ENCODE measurements at places on chromosomes 11 and 22.

DNA sequence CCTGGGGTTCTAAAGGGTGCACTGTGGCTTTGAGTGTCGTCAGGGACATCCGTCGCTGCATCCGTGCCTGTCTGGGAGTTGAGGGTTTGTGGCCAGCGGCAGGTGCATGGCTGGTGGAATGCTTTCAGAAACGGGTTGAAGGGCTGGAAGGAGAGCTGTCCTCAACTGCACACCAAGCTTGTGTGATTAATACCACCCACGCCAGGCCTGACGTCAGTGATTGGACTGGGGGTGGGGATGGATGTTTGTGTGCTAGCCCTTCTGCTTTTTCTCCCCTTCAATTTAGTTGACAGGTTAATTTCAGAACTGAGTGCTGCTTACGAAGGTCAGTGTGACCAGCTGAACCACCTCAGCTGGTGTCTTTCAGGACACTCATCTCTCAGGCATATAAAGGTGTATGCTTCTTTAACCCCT lies 3.2 kb upstream of the GAB2 start:
- DNase-seq, result no peak

DNA sequence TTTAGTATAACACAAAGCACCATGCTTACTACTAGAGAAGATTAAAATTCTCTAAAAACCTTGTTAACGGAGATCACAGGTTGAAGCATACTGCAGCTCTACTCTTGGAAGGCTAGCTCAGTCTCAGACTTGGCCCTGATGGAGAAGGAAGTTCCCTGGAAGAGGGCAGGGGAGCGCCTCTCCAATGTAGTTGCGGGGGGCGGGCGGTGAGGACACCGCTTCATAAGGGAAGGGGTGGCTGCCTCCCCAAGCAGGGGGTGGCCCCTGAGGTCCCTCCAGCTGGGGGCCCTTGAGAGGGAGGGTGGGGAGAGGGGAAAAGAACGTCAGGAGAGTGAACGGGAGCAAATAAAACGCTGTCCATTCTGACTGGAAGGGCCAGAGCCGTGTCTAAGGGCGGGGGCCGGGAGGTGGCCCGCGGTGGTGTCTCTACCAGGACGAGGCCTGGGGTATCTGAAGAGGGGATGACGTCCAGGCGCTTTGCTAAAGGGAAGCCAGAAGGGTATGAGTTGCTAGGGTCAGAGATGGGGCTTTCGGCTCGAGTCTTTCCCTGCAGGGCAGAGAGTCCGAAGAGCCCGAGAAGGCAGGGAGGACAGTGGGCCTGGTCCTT lies 553 bp upstream of the USP47 start:
- no peak for DNase-seq

- DNase-seq, result peak; percentile 48
Observed at GRCh38 chr11:2791521-2792380, 92.0 kb upstream of the KCNQ1OT1 start.

DNA sequence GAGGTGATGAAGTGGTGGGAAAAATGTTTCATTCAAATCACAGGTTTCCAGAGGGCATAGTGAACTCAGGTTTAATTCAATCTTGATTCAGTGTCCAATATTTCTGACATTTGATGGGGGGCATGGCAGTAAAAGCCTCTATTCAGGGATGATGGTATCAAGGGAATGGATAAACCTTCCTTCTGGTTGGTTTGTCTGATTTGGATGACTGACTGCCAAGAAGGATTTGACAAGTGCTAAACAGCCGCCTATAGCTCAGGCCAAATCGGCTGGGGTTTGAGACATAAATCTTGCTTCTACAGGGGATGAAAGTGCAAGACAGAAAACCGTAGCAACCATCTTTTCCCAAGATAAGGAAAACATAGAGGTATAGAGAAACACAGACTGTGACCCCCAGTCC lies 121.8 kb upstream of the C11orf87 start:
- DNase-seq, result no peak

GRCh38 chr11:94974178-94974577 lies 669 bp downstream of the KDM4D start:
- DNase-seq, result no peak

DNA sequence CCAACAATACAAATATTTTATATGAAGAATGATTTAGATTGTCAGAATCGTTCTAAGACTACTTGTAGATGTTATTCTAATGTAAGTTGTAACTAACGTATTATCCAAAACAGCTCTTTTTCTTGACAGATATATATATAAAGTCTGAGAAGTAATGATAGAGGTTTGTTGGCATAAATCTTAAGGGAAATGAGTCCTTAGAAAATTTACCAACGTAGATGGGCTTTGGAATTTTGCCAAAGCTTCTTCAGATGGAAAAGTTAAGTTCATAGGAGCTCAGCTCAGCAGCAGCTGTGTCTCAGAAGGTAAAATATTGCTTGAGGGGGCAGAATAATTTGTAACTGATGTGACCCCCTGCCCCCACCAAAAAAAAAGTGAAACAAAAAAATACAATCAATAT lies 66.7 kb downstream of the BID start:
- no peak for DNase-seq

DNA sequence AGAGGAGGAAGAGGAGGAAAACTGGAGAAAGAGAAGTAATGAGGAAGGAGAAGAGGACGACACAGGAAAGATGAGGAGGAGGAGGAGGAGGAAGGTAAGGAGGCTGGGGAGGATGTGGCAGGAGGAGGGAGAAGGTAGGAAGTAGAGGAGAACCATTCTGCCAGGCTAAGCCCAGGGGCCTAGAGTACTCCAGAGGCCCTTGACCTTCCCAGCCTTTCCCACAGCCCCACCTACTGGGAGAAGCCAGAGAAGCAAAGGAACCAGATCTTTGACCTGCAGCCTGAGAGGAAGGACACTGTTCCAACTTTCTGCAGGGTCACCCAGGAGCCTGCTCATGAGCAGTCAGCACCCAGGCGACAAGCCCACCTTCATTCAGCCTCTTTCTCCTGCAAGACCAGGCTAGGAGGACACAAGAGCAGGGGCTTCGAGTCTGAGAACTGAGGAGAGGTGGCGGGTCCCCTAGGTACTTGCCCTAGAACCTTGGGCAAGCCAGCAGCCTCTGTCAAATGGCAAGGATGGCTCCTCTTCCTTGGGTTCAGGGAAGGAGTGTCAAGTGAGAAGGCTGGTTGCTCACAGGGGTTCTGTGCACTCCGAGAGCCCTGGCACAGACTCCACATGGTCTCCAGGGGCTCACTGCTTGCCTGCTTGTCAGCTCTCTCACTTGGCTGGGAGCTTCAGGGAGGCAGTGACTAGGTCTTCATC lies 27.9 kb upstream of the OAF start:
- peak; percentile 49 for DNase-seq

- DNase-seq, result no peak
Observed at GRCh38 chr11:103637295-103637694, 399.1 kb upstream of the DDI1 start.

DNA sequence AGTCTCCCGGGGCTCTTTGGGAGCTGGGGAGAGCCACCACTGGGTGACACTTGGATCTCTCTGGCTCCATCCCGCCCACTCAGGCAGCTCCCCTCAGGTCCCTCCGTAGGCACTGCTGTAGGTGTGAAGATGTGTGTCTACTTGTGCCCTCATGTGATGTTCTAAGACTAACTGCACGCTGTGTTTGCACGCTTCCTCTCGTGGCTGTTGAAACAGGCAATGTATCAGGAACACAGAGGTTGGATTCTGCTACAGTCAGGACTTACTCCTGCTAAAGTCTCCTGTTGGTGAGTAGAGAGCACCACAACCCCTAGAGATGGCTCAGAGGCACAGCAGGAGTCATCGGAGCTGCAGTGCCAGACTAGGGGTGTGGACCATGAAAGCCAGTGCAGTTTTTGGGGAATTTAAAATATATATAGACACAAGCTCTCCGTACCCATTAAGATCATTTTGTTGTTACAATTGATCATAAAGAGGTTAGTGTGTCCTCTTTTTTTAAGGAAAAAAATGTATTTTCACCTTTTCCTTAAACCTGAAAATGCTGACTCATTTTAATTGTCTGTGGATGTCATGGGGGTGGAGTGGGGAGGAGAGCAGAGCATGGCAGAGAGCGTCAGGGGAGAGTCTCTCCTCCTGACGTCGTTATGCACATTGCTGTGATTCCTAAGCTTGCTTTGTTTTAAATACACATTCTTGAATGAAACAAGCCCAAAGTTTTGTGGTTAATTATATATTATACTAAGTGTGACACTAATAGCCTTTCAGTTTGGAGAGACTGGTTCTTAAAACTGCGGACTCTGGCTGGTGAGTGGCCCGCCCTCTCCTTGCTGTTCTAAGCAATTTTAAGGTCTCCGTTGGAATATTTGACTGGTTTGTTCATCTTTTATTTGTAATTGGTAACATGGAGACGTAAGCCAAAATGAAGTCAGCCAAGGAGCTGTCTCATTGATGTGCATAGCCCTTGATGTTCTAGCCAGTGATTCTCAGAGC lies 16.2 kb upstream of the CTTN start:
- no peak for DNase-seq

DNA sequence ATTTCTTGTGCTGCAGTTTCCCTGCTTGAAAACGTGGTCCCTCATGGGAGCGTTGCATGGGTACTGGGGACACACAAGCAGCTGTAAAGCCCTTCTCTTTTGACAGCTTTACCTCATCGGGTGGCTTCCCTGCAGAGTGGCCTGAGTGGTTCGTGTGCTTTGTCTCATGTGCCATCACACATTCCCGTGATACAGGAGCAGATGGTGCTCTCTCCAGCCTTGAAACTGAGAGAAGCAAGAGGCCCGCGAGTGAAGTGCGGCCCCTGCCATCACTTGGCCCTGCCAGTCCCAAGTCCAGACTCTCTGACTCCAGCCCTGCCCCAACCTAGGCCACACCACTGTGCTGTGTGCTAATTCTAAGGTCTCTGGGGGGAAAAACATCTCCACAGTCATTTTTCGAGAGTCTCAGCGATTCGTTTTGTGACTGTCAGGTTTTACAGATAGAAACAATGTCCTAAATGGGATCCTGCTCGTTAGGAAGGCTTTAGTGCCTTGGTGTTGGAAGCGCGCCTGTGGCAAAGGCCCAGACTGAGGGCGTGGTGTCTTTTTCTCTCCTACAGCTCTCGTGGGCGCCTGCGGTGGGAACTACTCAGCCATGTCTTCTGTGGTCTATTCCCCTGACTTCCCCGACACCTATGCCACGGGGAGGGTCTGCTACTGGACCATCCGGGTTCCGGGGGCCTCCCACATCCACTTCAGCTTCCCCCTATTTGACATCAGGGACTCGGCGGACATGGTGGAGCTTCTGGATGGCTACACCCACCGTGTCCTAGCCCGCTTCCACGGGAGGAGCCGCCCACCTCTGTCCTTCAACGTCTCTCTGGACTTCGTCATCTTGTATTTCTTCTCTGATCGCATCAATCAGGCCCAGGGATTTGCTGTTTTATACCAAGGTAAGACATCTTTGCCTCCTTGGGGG lies 64.2 kb downstream of the KREMEN1 start:
- no peak for DNase-seq

- no peak for DNase-seq
Observed at GRCh38 chr11:36774603-36775002, 176.6 kb upstream of the RAG2 start.

GRCh38 chr11:103315248-103315647 lies 206.0 kb downstream of the DYNC2H1 start:
- no peak for DNase-seq

GRCh38 chr11:76885390-76886097 lies 24.8 kb downstream of the ACER3 start:
- no peak for DNase-seq

Measured in ecto neural progenitor cell (in vitro differentiated cells).